Nucleus accumbens (tissue), 56 donors: ENCODE measurements at places on chromosomes 3 and 15.

DNA sequence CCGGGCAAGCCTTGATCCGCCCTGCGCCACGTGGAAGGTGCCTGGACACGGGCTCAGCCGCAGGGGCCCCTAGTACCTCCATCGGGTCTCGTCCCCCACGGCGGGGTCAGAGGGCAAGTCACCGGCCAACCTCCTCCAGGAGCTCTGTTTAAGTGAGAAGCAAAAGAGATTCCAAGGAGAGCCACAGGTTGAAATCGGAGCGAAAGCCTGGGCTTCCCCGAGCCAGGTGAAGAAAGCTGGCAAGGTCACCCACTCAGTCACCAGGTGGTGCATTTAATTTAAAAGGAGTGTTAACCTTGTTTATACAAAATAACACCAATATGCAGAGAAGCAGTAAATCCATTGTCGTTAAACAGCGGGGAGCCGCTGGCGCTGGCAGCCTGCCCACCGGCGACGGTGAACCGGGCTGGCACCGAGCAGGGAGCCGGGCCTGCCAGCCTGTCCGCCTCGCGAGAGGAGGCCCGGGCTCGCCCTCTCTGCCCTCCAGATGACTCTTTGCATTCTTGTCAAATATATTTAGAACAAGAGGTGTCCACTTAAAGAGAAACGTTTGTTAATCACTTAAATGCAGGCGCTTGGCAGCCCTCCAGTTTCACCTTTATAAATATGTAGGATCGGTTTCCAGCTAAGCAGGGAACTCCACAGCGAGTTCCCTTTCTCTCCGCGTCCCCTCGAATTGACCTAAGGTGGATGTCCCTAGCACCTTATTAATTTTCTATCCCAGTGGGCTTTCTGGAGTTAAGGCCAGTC, 277.3 kb upstream of the NR2F2 start:
- no peak for DNase-seq

DNA sequence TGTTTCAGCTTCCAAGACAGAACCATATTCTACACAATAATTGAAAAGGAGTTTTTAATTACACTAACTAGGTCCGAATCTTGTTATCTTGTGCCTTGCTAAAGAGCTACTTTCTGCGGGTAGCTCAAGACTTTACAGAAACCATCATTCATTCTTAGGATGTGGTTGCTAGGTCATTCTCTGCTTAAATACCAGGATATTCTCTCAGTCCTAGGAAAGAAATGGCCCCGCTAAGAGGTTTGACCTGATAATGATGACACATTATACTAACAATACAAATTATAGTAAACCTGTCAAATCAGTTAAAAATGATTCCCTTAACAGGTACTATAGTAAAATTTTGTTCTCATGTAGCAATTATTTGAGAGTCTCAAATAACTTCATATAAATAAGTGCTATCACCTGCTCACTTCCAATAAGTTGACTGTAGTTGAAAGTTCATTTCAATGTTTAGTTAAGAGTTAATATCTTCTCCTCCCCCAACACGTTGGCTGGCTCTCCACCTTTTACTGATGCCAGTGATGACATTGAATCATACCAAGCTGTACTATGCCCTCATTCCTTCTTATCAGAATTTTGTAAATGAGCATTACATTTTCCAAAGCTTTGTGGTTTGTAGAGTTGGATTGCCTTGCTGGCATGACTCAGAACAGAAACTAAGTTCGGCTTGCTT, 3.6 kb upstream of the C3orf85 start:
- no peak for DNase-seq

GRCh38 chr3:32857921-32858320, 40.1 kb downstream of the TRIM71 start:
- no peak for DNase-seq

DNA sequence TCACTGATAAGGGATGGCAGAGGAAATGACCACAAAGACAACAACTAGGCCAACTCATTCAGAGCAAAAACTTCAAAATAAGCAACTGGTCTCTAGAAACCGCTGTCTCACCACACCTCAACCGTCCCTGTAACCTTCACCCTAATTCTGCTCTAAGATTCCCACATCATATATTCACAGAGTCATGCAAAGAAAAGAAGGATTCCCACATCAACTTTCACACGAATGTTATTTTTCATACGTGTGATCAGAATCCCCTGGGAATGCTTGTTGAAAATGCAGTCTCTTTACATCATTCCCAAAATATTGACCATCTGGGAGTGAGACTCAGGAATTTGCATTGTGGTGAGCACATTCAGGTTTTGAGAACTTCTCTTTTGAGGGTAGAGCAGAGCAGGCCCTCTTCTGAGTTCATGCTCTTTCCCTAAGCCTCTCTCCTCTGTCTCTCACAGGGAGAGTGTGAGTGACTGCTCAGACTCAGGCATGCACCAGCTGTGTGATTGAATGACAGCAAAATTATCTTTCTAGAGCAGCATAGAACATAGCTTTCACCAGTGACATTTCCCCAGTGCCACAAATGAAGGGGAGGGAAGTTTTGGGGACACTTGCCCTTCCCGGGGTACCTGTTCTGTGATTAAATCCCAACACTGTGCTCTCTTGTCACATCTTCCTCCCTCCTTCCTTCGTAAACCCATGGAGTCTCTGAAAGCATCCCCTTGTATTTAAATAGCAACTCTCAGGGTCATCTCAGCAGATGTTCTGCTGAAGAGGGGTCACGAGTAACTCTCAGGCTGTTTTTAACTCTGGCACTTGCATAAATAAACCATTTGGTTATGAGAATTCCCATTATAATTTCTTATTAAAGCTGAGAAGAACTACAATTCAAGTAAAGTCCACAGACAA, 170.9 kb downstream of the PLCL2 start:
- no peak for DNase-seq

DNA sequence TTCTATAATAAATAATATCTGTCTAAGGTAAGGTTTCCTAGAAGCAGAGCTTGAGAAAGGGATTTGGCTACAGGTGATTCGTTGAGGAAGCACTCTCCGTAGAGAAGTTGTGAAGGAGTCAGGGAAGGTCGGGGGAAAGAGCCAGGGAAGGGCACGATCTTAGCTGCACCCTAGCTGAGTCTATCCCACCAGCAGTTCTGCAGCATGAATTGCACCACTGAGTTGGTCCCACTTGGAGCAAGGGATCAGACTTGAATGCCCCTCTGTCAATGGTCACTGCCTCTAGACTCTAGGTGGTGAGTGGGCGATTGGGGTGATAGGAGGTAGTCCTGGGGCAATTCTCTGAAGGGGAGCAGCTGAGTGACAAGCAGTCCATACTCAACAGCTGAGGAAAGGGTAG, 13.5 kb downstream of the TMC3 start:
- no peak for DNase-seq

DNA sequence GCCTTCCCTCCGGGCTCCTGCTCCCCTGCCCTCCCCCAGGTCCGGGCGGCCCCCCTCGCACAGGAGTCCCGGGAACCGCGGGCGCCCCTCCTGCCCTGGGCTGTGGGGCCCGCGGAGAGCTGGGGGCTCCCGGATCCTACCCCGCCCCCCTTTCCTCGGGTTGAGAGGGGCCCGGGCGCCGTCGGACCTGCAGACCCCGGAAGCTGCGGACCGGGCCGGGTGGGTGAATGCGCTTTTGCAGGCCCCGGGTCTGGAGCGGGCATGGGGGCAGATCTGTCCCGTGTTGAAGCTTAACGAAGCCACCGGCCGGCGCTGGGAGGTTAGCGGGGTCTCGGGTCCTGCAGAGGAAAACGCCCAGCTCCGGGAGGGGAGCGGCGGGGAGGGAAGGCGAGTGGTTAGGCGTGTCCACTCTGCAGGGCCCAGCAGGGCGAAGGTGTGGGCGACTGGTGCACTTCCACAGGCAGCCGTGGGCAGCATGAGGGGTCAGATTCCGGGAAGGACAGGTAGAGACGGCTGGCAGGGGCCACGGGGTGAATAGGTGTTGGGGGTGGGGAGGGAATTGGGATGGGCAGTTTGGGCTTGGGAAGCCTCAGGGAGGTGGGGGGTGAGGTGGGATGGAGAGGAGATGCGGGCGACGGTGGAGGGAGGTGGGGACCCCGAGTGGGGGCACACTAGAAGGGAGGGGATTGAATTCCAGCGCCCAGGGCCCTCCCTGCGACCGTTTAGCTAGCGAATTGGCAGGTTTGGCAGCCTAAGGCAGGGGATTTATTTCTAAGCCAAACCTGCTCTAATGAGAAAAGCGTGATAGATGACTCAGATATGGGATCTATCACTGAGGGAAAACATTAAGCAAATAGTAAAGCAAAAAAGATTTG, 635 bp downstream of the CD276 start:
- no peak for DNase-seq

GRCh38 chr15:57651445-57651844, 55.1 kb upstream of the POLR2M start:
- DNase-seq = no peak

GRCh38 chr3:99648101-99648500, 9.7 kb downstream of the COL8A1 start:
- no peak for DNase-seq

DNA sequence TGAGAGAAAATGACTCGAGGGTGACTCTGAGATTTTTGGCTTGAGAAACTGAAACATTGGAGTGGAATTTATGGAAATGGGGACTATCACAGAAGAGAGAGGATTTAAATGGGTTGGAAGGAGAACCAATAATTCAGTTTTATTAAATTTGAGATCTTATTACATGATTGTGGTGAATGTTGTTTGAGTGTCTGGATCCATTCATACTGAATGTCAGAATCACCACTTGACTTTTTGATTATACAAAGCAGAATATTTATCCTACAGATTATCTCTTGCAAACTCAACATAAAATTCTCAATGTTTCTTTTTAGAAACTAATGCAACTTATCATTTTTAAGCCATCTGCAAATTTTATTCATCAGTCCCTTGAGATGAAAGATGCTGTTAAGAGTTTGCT, 332.8 kb downstream of the CNTN3 start:
- no peak for DNase-seq

GRCh38 chr3:190169243-190169642, 48.5 kb upstream of the P3H2 start:
- no peak for DNase-seq

- DNase-seq = no peak
Measured at GRCh38 chr3:194828116-194828515, 142.4 kb downstream of the FAM43A start.

DNA sequence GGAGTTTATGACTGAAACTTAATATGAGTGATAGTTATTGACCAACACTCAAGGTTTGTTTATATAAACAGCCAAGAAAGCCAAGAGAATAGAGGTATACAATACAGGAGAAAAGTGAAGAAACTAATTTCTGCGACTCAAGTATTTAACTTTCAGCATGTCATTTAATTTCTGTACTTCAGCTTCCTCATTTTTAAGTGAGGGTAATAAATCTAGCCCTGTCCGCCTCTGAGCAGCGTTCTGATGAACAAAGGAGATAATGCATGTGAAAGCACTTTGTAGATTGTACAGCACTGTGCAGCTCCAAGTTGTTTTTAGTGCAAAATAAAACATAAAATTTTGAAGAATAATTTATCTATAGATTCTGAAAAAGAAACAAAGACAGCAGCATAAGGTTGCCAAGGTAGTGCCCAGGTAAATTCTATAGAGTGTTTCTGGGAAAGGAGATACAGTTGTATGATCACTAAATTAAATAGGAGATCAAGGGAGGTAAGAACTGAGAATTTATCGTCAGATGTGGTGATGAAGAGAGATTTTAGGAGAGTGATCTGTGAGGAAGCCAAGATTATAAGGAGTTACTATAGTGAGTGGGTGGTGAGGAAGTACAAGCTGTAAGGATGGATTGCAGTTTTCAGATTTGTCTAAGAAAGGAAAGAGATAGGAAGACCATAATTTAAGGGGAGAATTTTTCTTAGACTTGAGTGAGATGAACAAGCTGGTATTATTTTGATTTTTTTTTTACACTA, 71.3 kb downstream of the RASA2 start:
- no peak for DNase-seq

DNA sequence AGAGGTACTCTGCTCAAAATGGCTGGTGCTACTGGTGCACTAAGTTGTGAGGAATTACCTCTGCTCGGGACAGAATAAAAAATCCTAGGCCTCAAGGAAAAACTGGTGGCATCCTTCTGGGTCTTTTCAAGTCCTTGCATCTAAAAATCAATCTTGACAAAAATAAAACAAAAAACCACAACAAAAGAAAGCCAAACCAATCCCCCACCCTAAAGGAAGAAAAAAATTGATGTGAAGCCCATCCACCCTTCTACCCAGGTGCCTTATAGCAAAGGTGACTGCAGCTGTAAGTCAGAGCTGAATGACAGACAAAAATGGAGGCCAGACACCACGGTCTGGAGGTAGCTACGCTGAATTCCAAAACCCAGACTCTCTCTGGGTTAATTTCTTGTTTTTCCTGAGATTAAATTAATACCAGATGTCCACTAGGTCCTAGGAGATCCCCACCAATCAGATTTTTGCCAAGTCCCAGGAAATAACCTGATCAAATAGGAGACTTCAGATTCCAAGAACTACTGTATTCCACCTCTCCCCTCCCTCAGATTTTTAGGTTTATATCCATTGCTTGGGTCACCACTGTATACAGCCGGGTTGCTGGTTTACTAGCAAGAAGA, 33.5 kb downstream of the ABCC5 start:
- DNase-seq = no peak
